Endodermal cell (in vitro differentiated cells): ENCODE measurements at places on chromosomes 1 and 21. TPM values are rescaled to one million over a fixed set of nuclear protein-coding genes. Genes with fewer than 3 reads are reported as not detected.

GRCh38 chr21:26112127-26112742, 58.3 kb downstream of the APP start:
- no peak for DNase-seq

TMOD4 gene
- total RNA-seq: 0.68 and 1.0 TPM in 2 replicates

- no peak for DNase-seq
These were observed 18.5 kb downstream of the MIGA1 start for GRCh38 chr1:77797991-77798390.

DNA sequence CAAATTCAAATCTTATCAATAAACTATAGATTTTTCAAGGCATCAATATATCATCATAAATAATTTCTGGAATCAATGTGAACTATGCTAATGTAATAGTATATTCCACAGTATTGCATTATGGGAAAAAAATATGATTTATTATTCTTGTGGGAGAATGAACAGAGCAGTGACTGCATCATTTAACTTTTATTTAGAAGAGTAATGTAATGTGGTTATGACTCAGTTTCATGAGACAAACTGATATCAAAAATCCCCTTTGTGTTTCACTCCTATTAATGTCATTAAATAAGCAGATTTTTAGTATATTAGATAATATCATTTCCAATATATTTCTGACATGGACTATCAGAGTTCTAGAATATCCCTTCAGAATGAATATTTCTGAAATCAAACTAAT, 187.6 kb downstream of the LRRC40 start:
- no peak for DNase-seq

AADACL3 gene
- total RNA-seq: 0.24 and 0.43 TPM in 2 replicates

DNA sequence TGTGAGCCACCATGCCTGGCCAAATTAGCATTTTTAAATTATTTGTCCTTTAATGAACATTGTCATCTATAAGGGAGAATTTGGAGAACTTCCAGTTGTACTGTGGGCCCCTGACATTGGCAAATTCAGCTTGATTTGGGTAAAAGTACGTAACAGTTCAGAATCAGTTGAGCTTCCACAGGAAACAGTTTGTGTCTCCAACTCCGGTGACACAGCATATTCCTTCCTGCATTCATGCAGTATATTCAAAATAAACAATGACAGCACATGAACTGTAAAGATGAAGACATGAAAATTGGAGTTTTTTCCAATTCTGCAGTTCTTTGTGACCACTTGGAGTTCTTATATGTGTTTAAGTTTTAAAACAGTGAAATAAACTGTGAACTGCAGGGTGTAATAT, 28.2 kb downstream of the RNF220 start:
- no peak for DNase-seq

- no peak for DNase-seq
These were observed 20.7 kb upstream of the STX12 start for GRCh38 chr1:27752360-27752759.

DNA sequence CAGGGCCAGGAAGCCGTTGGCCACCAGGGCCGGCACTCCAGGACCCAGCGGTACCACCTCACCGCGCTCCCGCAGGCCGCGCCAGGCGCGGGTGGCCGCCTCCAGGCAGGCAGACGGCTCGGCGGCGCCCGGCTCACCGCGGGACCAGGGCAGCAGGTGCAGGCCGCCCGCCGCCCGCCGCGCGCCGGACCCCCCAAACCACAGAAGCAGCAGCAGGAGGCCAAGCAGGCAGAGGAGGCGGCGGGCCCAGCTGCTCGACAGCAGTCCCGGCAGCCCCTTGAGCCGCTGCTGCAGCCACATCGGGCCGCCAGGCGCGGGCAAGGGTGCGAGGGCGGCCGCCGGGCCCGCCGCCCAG, 312 bp downstream of the KIAA2013 start:
- no peak for DNase-seq

DNA sequence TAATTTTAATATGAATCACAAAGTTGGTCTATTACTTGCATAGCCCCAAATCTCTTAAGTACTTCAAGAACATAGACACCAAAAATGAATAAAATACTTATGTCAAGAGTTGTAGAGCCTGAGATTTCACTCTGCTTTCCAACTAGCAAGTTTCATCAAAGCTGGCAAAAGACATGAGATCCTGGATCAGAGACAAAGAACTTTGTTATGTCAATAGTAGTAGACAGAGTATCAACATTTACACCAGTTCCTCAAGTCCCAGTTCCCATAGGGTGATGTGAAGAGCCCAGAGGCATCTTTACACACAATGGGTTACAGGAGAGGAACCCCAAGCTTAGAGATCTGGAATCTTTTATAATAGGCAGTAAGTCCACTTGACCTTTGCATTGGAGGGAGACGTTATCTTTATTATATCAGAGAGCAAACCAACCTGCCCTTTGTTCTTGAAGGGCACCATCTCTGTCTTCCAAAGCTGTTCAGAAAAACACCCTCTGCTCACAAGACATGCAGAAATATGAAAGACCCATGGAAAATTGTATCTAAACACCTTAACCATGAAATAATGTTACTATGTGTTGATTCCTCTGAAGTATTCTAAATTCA, 174.4 kb upstream of the GALNT2 start:
- no peak for DNase-seq

GRCh38 chr1:177067752-177068410, 96.6 kb downstream of the ASTN1 start:
- DNase-seq: no peak

GRCh38 chr1:11620405-11620804, 33.8 kb downstream of the FBXO2 start:
- DNase-seq: no peak

FAM177B gene
- not detected in 3 replicates for total RNA-seq

DNA sequence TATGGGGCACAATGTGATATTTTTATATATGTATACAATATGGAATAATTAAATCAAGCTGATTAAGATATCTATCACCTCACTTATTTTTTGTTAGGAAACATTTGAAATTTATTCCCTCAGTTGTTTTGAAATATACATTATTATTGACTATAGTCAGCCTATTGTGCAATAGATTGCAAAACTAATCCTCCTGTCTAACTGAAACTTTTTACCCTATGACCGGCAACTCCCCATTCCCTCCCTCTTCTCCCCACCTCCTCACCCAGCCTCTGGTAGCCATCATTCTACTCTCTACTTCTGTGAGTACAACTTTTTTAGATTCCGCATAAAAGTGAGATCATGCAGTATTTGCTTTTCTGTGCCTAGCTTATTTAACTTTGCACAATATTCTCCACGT, 117.7 kb upstream of the SGIP1 start:
- no peak for DNase-seq

- no peak for DNase-seq
These were observed 216.0 kb downstream of the SLC45A1 start for GRCh38 chr1:8533907-8534306.

DNA sequence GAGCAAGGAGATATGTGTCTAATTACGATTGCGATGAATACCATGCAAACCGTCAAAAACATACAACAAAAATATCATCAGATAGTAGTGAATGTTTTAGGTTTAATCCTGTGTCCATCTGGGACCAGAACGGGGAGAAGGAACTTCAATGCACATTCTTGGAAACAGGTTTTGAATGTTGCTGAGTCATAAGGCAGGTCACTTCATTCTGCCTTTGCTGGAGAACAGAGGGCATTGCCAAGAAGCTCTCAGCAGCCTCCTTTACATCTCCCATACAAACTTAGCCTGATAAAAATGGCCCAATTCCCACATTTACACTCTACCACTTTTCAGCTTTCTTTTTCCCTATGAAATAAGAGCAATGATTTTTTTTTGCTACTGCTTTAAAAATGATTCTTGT, 78.0 kb upstream of the KCNJ6 start:
- DNase-seq: no peak

GRCh38 chr1:11485191-11485590, 6.2 kb downstream of the DISP3 start:
- no peak for DNase-seq

DNA sequence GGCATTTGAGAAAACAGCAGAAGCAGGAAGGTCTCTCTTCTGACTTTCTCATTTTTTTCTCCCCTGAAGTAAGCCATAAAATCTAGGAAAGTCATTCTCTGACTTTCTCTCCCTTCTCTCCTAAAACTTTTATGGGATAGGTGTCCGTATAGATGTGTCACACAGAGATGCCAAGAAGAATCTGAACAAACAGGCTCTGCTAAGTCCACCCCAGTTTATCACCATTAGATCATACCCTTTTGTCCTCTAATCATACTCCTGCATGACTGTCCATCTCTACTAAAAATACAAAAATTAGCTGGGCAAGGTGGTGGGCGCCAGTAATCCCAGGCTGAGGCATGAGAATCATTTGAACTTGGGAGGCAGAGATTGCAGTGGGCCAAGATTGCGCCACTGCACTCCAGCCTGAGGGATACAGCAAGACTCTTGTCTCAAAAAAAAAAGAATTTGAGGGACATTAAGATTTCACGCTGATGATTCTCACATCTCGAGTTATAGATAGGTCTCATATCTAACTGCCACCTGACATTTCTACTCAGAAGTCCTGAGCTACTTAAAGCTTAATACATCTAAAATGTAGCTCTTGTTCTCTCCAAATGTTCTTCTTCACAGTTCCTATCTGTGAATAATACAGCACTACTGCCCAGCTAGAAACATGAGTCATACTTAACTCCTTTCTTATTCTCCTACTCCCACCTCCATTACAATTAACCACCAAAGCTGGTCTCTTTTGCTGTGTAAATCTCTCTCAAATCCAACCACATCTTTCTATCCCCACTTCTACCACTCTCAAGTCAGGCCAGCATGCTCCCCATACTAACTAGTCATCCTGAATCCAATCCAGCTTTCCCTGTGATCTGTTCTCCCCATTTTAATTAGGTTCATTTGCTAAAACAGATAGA, 47.7 kb downstream of the ZNF644 start:
- DNase-seq: no peak

EPRS1 gene
- 85.9 and 97.1 TPM in 2 replicates for total RNA-seq

DNA sequence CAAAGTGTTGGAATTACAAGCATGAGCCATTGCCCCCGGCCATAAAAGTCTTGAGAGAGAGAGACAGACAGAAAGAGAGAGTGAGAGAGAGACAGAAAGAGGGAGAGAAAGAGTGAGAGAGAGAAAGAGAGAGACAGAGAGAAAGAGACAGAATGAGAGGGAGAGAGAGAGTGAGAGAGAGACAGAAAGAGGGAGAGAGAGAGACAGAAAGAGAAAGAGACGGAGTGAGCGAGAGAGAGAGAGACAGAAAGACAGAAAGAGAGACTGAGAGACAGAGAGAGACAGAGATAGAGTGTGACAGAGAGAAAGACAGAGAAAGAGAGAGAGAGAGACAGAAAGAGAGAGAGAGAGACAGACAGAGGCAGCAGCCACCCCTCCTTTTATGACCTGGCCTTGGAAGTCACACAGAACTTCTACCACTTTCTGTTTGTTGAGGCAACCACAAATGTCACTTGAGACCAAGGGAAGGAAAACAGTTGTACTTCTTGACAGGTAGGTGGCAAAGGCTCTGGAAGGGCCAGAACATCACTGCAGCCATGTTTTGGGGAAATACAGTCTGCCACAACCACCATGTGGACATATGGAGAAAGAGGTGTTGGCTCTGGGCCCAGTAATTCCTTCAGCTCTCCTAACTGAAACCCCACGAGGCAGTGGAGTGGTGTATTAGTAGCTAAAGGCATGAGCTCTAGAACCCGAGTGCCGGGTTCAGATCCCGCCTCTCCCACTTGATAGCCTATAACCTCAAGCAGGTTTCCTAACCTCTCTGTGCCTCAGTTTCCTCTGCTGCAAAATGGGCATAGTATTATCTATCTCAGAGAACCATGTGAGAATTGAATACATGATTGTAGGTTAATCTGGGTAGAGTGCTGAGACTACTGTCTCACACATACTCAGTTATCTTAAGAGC, 50.6 kb downstream of the TNFRSF8 start:
- DNase-seq: no peak

DNA sequence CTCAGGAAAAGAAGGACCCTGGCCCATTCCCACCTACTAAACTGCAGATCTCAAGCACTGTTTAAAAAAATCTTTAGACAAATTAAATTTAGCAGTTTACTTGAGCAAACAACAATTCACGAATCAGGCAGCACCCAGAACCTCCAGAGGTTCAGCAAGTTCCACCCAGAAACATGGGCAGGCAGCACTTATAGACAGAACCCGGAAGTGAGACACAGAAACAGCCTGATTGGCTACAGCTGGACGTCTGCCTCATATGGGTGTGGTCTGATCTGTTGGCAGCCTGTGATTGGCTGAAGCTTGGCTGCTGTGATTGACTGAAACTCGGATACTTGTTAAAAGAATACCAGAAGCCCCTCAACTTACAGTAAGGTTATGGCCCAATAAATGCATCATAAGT, 34.7 kb upstream of the COL6A2 start:
- no peak for DNase-seq
